ENCODE measurements at places on chromosomes 16 and 17.

DNA sequence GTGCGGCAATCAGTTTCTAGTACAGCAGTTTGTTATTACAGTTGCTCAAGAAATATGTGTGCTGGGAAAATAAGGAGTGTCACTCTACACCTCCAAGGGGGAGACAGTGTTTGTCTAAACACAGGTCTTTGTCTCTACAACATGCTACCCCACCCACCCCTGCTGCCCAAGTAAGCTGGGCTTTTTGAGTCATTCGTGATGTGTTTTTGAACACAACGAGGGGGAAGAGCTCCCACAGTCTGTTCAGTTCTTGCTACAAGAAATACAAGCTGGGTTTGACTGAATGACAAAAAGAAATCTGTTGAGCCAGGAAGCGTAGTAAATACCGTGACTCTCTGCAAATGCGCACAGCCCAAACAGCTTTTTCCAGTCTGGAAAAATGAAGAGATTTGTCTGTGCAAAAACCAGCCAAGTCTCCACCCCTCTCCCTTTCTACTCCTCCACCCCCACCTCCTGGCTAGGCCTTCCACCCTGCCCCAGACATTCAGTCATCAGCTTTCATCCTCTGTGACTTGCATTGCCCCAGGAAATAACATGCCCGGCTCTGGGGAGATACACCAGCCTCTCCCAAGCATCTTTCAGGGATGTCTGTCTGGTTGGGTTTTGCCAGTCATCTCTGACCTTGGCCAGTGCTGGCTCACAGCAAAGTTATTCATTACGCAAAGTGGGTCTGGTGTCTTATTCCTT, 25.7 kb downstream of the CHD9 start:
- DNase-seq: peak; percentile 72

DNA sequence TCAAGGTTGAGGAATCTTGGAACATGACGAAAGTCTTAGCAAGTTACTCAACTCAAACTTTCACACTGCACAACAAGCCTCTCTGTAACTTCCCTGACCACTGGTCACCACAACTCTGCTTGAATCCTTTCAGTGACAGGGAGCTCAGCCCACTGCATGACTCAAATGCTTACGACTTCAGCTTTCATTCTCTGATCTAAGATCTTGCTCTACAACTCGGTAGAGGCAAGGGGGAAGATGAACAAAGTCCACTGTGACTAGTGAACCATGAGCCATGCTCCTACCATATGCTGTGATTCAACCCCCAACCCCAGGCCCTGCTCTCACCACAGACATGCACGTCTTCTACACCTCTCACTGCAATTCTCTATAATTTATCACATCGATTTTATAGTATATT, 160.9 kb downstream of the SLC39A11 start:
- no peak for DNase-seq

- DNase-seq: no peak
Observed at GRCh38 chr16:14061732-14062259, 9.3 kb upstream of the MRTFB start.

- peak; percentile 58 for DNase-seq
Observed at GRCh38 chr17:7886227-7887037, 2.2 kb upstream of the CHD3 start.

GRCh38 chr17:36593656-36594316, 2.1 kb downstream of the DHRS11 start:
- no peak for DNase-seq

All from ovary (tissue), 10 donors.